Activated CD4-positive, alpha-beta T cell treated with anti-CD3 and anti-CD28 coated beads, Interleukin-2, amount 50 U/mL, for 4 hours (primary cell): ENCODE measurements at places on chromosomes 12 and 14.

DNA sequence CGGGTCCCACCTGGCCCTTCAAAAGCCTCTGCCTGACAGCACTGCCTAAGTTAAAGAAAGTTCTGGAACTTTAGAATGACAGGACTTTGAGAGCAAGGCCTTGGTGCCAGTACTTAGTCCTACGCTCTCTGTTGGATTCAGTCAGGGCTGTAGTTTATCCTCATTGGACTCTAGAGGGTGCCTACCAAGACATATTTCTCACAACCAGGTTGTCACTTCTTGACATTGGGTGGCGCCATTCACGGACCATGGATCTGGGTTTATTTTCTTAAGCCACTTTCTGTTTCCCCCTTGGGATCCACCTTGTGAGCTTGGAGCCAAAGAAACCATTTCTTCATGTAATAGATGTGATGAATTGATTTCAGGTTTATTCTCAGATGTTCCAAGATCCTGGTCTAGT is 787.0 kb upstream of the TBX3 start:
- DNase-seq = no peak

- DNase-seq = no peak
Observed at GRCh38 chr12:67760586-67761275, 112.2 kb downstream of the DYRK2 start.

- DNase-seq = no peak
Observed at GRCh38 chr14:75132382-75133086, 5.7 kb upstream of the NEK9 start.

DNA sequence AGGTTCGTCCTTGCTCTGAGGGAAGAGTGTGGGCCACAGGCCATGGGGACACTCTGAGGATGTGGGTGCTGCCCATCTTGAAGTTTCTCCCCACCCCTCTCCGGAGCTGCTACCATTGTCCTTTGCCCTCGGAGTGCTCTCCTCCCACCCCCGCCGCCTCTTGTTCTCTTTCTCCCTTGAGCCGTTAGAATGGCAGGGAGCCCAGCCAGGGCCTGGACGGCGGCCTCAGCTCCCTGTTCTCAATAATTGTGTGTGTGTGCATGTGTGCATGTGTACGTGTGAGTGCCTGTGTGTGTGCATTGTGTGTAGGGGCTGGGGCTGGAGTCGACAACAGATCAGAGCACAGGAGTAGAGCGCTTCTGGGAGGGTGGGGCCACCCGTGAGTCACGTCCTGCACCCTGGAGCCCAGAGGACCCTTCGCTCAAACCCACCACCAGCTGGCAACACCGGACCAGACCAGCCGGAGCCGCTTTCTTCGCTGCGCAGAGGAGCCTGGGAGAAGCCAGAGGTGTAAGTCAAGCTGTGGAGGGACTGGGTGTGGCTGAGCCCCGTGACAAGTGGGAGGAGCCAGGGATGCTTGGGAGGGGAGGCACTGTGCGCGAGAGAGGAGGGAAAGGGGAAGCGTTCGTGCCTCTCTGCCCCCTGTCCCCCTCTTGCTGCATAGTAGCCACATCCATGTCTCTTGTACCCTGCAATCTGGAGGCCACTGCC is 25.9 kb upstream of the KCNA5 start:
- no peak for DNase-seq

DNA sequence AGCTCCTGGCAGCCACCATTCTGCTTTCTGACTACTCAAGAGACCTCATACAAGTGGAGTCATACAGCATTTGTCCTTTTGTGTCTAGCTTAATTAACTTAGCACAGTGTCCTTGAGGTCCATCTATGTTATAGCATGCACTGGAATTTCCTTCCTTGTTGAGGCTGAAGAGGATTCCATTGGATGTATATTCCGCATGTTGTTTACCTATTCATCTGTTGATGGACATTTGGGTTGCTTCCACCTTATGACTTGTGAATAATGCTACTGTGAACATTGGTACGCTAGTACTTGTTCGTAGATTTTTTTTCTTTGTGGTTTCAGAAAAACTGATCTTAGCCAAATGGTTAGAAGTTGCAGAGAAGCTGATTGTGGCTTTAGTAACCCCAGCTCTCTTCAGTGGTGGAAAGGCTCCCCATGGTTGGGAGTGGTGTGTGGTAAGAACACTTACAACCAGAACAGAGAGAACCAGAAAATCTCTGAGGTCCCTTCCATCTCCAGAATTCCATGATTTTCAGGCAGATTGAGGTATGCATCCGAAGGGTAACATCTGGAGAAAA is 118.4 kb downstream of the SAMD4A start:
- DNase-seq = no peak

- DNase-seq = no peak
Observed at GRCh38 chr12:121159467-121160307, 27.0 kb downstream of the P2RX7 start.

GRCh38 chr12:5071496-5071895 is 27.8 kb downstream of the KCNA5 start:
- DNase-seq = no peak

DNA sequence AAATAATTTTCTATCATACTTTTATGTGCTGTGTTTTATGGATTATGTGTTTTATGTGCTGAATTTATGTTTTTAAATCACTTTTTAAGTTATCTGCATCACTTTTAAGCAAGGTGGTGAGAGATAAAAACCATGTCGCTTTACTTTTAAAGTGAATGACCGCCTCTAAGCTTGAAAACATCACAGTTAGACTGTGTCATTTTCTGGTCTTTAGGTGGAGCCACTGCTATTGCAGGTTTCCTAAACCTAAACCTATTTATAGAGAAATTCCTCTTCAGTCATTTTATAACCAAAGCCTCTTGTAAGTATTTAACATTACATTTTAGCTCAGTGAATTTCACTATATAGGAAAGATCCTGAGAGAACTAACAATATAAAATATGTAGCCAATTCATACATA is 21.0 kb upstream of the MDM2 start:
- DNase-seq = no peak

- no peak for DNase-seq
Observed at GRCh38 chr12:53160000-53160399, 20.5 kb upstream of the ZNF740 start.

DNA sequence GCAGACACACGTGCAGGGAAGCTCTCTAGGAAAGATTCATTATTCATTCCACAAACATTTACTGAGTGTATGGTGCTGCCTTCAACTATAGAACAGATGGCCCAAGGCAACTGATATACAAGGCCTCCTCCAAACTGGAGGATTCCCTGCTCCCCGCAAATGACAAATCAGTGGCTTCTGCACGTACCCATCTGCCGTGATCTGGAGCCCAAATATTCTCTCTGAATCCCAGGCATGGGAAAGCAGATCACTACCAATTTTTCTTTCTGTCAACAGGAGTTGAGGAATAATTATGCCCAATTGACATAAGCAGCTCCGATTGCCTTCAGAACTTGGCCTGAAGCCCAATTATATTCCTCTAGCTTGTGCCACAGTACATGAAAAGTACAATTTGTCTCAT is 174.2 kb upstream of the CCDC196 start:
- DNase-seq = no peak

GRCh38 chr14:102872020-102872419 is 50.4 kb upstream of the AMN start:
- no peak for DNase-seq

- DNase-seq = no peak
Observed at GRCh38 chr14:65042731-65043372, 56.2 kb downstream of the FNTB start.

- no peak for DNase-seq
Observed at GRCh38 chr12:1443421-1444141, 150.8 kb downstream of the FBXL14 start.

GRCh38 chr14:99645545-99646505 is 896 bp downstream of the HHIPL1 start:
- DNase-seq = no peak

DNA sequence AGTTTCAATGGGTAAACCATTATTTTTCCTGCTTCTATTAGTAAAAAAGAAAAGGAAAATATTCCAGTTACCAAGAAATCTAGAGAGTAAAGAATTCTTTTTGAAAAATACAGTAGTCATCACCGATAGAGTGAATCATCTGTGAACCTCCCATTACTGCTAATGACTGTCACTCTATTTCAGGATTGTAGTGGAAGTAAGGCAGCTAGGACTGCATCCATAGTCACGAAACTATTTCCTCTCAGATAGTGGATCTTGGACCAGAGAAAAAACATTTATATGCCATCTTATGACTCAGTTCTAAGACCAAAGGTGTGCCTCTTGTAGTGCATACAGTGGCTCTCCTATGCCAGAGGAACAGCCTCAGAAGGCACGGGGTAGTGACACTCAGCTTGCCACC is 173.9 kb upstream of the PLEKHA5 start:
- no peak for DNase-seq

- DNase-seq = no peak
Observed at GRCh38 chr14:59305836-59306555, 117.5 kb downstream of the DAAM1 start.

- DNase-seq = no peak
Observed at GRCh38 chr12:104213952-104214351, 1.6 kb upstream of the TXNRD1 start.

DNA sequence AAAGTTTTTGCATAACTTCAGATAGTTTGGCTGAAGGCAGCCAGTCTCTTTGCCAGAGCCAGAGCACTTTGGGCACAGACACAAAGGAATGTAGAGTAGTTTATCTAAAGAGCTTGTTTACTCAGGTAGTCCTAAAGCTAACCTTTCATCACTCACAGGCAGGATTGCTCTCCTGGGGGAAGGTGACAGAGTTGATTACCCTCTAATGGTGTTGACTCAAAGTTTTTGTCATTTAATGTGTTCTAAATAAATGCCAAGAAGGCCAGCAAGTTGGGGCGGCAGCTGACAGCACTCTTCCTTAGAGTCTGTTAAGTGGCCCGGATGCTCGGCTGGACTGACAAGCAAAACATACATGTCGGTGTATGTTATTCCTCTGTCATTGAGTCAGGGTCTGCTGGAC is 9.3 kb upstream of the TAS2R46 start:
- no peak for DNase-seq

DNA sequence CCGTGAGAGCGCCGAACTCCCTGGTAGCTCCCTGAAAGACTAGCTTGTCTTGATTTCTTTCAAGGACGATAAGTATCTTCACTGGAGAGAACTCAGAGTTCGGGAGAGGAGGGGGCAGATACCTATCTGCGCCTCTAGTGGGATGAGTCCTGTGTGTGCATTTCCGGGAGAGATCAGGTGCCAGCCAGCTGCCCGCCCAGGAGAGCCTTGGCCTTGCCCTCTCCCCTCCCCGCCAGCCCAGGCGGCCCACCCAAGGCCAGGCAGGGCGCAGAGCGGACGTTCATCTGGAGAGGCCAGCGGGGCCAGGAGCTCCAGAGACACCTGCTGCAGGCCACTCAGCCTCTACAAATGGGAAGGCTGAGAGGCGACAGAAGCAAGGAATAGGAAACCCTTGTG is 1.0 kb downstream of the CD9 start:
- DNase-seq = no peak

- DNase-seq = no peak
Observed at GRCh38 chr14:94484481-94484880, 8.5 kb upstream of the SERPINA9 start.

- DNase-seq = no peak
Observed at GRCh38 chr12:54689984-54690383, 41.8 kb upstream of the DCD start.

GRCh38 chr14:104436741-104437701 is 142.5 kb upstream of the C14orf180 start:
- DNase-seq = no peak

GRCh38 chr14:73312687-73313086 is 75.4 kb downstream of the PAPLN start:
- DNase-seq = no peak

DNA sequence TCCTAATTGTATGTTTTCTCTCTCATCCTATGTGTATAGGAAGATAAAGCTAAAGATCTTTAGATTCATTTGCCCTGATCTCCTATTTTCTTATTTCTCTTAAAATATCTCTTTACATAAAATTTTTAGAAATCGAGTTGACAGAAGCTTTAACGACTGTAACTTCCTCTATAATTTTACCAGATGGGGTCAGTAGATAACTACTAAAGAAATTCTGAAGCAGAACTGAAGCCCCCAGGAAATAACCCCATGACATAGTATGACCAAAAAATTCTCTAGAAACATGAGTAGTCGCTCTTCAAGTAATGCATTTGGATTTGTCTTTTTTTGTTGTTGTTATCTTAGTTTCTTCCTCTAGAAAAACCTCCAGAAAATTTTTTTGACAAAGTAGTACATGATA is 288.0 kb downstream of the ERC1 start:
- DNase-seq = no peak

DNA sequence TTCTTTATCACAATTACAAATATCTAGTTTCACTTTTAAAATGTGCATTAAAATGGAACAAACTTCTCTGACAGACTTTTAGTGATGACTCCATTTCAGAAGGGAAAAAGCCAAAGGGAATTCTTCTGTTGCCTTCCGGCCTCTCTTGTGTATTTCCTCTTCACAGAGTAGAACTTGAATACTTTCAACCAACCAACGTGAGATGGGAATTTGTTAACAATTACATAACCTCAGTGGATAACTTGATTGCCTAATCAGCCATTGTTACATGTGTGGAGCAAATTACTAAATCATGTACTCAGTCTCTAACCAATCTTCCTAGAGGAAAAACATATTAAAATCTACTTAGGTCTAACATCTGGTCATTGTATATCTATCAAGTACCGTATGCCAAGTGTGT is 291.1 kb downstream of the SYT1 start:
- DNase-seq = no peak

DNA sequence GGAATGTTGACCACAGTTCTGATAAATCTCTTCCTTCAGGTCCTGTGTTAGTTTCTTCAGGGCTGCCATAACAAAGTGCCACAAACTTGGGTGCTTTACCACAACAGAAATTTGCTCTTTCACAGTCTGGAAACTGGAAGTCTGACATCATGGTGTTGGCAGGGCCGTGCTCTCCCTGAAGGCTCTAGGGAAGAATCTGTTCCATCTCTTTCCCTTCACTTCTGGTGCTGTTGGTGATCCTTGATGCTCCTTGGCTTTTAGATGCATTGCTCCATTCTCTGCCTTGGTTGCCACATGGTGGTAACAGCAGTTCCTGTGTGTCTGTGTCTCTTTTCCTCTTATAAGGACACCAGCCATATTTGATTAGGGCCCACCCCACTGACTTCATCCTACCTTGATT is 32.2 kb downstream of the HMGA2 start:
- DNase-seq = no peak

GRCh38 chr12:55658635-55659391 is 22.1 kb downstream of the OR10P1 start:
- no peak for DNase-seq

DNA sequence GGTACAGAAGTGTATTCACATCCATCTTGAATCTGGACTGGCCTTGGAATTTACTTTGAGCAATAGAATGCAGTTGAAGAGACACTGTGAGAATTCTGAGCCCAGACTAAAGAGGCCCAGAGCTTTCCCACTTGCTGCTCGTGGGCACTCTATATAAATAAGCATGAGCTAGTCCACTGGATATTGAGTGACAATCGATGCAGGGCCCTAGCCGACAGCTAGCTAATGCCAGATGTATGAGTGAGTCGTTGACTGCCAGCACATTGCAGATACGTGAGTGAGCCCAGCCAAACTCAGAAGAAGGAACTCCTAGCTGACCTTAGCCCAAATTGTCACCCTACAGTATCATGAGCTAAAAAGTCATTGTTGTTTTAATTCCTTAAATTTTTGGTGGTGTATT is 24.9 kb downstream of the NAV3 start:
- no peak for DNase-seq

- DNase-seq = no peak
Observed at GRCh38 chr14:96261053-96261452, 5.0 kb downstream of the BDKRB1 start.

- no peak for DNase-seq
Observed at GRCh38 chr12:79532907-79533288, 157.9 kb downstream of the PAWR start.

- DNase-seq = no peak
Observed at GRCh38 chr12:31991146-31991545, 31.9 kb downstream of the RESF1 start.
